ENCODE measurements at places on chromosomes 16 and 17. TPM values are rescaled to one million over a fixed set of nuclear protein-coding genes. Genes with fewer than 3 reads are reported as not detected.

DNA sequence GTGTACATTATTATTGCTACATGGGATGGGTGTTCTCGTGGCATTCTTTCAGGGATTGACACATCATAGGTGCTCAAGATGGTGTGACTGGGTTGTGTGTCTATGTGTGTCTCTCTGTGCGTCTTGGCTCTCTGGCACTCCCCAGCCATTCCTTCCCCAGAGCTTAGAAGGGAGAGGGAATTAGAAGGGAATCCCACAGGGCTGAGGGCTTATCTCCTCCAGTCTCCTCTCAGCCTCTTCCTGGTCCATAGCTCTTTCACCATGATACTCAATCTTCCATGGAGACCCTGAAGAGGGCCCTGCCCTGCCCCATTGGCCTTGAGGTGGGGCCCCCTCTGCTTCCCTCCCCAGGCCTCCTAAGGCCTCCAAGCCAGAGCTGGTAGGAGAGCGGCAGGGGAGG, 52.0 kb downstream of the MRM1 start:
- no peak for DNase-seq

GRCh38 chr17:46756081-46756735, 62.3 kb downstream of the WNT3 start:
- DNase-seq, result no peak

- DNase-seq, result no peak
Observed at GRCh38 chr16:4489030-4489429, 12.8 kb downstream of the HMOX2 start.

DNA sequence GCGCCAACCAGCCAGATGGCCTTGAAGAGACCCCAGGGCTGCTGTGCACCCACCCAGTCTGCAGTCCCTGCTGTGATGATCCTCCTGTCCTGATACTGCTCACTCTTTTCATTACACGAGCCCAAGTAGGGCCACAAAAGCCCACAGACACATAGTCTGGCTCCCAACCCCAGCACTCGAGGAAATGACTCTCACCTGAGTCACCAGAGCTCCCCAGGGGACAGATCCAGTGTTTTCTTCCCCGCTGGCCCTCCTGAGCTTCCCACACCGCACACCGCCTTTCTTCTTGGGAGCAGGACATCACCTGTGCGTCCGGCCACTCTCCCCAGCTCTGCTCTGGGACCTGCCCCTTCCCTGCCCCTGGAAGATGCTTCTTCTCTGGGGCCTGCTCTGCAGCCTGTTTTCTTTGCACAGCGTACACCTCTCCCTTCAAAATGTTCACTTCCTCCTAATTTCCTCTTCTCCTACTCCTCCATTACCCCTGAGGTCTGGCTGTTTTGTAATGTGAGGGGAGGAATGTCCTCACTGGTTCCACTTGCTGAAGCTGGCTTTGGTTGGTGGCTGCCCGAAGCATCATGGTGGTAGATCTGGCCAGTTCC, 2.0 kb upstream of the SCN4A start:
- DNase-seq, result peak; percentile 72

The CLEC19A gene
- total RNA-seq, result not detected
